Stimulated activated CD8-positive, alpha-beta memory T cell treated with anti-CD3 and anti-CD28 coated beads, Interleukin-2, amount 100 ng/mL, for 48 hours (primary cell): ENCODE measurements at places on chromosomes 7 and 10.
A peak's percentile ranks its signal among the peaks of the same experiment; 100 is the strongest.

DNA sequence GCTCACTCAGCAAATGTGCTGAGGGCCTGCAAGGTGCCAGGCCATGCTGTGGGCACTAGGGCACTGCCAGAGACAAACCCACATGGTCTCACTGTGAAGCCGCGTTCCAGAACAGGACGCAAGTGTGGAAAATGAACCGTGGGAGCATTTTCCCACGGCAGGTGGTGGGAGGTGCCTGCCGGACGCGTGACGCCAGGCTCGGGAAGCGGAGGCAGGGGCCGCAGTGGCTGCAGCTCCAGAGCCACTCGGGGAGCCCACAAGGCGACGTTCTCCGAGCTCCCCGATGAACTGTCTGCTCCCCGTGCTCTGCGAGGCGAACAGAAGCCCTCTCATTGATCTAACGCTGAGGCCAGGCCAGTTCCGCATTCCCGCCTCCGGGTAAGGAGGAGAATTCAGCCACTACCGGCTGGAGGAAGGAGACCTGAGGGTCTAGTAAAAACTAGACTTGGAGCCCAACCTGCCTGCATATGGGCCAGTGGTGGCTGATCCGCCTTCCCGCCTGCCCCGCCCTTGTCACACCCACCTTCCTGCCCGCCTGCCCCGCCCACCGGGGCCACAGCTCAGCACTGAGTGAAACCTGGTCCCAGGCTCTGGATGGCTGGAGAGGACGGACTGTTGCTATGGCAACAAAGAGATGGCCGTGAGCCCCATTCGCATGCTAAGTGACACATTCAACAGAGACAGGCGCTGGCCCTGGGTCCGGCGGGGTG lies 13.1 kb downstream of the ADGRA1 start:
- no peak for DNase-seq

- peak; percentile 8 for DNase-seq
These were observed 651 bp upstream of the SKAP2 start for GRCh38 chr7:26865094-26865388.

DNA sequence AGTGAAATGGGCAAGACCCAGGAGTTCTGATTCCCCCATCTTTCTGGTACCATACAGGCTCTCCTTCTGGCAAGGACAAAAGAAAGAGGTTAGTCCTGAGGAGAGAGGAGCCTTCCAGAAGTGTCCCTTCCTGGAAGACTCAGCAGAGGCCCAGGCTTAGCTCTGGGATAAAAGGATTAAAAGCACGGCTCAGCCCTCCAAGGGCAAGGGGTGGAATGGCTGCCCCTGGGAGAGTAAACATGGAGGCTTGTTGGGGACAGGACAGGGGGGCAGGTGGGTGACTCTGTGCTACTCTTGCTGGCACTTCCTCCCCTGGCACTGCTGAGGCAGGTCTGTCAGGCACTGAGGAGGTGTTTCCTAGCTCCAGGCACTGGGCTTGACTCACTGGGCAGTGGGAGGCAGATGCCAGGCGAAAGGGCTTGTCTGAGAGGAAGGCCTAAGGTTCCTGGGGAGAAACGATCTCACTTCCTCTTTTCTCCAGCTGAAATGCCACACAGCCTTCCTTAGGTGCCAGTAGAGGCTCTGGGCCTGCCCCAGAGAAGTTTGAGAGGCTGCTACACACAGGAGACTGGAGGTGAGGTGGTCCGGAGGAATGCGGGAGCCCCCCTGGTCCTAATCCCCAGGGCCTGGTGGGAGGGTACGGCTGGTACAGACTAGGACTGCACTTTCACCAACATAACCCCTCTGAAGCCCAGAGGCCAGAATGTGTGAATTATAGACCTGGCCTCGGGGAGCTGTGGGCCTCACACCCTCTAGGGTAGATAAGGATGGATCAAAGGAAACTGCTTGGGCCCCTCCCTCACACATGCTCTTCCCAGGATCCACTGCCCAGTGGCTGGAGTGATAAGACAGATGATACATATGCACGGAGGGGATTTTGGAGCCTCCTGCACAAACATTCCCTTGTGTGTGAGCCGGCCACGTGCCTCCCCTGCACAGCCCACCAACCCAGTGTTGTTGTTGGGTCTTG lies 63.2 kb upstream of the PODXL start:
- DNase-seq, result no peak

DNA sequence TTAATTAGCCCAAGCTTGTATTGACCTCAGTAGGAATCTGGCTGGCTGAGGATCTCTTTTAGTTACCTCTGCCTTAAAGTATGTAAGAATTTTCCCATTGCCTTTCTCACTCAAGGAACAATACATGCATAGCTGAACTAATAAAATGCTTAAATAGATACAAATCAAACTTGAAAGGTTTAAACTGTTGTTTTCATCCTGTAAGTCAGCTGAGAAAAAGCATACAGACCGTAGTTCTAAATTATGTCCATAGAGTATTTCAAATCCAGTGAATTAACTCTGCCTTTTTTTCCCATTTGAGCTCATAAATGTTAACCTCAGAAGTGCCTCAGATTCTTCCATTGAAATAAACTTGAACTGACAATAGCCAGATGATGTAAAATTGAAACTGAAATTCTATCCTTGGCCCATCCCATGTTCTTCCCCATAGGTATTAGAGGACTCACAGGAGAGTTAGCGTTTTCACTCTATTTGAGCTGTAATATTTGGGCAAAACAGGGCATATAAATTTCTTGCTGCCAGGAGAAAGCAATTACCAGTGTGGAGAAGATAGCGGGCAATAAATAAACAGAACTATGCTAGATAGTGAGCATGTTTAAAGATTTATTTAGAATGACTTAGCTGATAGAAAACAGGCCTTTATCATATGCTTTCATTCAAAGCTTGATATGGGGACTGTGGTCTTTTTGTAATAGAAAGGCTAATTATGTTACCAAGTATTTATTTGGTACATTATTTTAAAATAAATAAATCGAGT lies 163.7 kb downstream of the WNT2 start:
- no peak for DNase-seq

DNA sequence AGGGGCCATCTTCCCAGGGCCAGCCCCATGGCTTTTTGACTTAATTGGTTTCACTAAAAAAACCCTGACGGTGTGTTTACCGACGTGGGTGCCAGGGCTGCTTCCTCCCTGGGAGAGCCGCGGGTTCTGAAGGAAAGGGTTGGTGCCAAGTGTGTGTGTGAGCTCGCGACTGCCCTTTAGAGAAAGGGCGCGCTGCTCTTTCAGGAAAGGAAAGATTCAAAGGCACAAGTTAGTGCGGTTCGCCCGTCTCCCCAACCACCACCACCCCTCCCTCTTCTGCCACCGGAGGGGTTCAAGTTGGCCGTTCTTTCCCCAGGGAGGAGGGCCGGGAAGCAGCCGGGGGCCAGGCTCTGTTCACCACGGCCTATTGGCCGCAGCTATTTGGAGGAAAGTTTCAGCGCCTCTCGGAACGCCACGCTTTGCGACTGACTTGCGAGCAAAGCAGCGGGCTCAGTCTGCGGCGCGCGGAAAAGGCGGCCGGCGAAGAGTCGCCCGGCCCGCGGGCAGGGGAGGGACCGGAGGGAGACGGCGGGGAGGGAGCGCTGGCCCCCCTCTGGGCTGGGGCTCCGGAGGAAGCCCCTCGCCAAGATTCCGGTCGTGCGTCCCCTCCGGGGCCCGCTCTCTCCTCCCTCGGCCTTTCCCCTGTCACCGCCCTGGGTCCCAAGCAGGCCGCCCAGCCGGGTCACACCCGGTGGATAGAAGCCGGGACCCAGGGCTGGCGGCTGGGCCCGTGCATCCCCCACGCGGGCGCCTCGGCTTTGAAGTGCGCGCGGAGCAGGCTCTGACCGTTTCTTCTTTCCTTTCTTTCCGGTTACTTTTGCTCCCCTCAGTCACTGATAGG lies 165.9 kb upstream of the PPP1R3A start:
- DNase-seq, result no peak

DNA sequence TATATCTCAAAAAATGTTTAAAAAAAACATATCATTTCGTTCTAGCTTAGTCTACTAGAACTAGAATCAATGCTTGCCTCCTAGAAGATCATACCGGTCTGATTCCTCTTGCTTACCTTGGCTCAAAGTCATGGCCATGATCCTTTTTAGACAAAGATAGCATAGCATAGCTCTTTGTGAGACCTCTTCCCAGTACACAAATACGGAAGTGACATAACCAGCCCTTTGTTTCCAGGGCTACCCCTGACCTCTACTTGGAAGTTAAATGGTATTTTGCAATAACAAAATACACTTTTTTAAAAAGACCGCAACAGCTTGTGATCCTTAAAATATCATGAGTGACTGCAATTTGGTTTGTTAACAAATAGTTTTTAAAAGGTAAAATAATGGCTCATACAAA lies 130.7 kb upstream of the NOBOX start:
- DNase-seq, result no peak

DNA sequence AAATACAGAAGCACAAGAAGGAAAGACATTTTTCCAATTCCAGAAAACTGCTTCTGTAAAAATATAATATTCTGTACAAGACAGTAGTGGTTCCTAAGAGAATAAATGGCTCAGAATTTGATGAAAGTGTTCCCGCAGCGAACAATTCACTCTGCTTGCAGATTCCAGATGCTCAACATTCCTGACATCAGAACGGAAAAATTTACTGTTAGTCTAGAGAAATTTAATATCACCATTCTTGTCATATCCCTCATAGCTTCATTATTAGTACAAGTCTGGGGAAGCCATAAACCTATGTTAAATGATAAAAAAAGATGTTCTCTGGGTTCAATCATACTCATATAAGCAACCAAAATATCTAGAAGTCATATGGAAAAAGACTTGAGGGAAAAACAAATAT lies 83.6 kb downstream of the MPP7 start:
- no peak for DNase-seq

DNA sequence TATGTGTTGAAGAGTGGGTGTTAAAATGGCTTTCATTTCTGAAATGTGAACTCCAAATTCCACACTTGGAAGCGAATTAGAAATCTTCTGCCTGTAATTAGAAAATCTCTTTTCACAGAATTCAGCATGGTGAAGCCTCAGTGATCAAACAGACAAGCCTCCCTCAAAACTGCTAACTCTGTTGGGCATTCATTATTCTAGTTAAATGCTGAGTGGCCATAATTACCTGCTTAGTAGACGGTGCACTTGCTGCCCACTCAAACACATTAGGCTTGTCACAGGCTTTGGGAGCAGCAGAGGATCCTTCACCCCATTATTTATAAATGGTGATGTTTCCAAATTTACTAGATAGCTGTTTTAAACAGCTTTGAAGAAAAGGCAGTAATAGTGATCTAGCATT lies 177.2 kb upstream of the PCLO start:
- no peak for DNase-seq

- no peak for DNase-seq
These were observed 110.6 kb upstream of the COL1A2 start for GRCh38 chr7:94284104-94284503.

DNA sequence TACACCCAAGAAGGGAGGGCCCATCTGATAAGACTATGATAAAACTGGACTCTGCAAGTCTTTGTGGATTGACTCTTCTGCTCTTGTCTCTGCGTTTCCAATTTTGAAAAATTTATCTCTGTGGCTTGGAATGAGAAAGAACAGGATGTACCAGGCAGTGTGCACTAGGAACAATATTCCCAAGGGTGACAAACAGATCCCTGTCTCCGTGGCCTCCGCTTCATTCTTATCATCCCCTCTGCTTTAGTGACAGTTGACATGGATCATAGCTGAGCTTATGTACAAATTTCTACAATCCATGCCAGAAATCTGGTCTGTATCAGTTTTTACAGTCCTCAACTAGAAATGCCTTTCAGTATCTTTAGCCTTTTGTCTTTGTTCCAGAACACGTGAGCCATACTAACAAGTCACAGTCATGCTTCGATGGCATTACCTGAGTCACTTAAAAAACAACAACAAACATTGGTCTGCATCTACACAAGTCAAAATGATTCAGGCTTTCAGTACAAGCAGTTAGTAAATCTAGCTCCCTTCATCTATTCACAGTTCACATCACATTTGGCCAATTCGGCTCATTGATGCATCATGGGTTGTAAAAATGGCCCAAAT lies 393.6 kb upstream of the CELF2 start:
- no peak for DNase-seq

DNA sequence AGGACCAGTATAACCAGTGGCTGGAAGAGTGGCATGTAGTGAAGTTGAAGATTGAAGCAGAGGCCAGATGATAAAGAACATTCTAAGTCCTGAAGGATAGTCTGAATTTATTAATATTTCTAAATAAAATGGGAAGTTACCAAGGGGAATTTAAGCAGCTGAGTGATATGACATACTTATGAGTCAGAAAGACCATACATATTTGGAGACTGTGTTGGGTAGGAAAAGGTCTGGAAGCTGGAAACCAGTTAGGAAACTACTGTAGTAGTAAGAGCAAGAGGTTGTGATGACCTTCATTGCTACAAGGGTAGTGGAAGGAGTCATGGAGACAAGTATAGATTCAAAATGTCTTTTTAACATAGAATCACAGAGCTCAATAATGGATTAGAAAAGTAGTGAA lies 752.3 kb downstream of the SUGCT start:
- DNase-seq, result no peak

- DNase-seq, result no peak
These were observed 27.1 kb upstream of the SLC35B4 start for GRCh38 chr7:134343796-134344195.

DNA sequence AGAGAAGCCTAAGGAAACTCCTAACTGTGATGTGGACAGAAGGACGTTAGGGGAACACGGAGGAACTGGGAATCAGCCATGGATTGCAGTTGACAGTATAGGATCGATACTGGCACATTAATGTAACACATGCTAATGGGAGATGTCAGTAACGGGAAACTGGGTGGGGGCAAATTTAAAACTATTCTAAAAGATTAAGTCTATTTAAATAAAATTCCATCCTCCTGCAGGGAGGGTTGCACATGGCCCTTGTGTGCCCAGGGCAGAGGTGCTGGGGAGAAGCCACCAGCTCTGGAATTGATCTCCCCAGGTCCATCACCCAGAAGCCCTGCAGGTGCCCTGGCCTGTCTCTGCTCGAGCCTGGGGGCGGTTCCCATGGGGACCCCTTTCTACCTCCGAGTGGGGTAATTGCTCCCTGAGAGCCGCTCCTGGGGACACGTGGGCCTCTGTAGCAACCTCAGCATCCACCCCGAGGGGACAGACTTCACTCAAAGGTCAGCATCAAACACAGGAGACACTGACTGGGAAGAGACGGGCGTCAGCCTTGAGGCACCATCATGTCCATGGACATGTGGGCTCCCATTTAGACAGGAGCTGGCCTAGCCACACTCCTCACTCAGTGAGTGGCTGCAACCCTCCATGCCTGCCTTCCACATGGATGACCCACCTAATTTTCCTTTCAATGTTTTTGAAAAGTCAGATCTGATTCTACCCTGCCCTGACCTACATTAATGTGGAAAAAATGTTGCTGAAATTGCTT lies 21.1 kb downstream of the SCART1 start:
- DNase-seq, result no peak

DNA sequence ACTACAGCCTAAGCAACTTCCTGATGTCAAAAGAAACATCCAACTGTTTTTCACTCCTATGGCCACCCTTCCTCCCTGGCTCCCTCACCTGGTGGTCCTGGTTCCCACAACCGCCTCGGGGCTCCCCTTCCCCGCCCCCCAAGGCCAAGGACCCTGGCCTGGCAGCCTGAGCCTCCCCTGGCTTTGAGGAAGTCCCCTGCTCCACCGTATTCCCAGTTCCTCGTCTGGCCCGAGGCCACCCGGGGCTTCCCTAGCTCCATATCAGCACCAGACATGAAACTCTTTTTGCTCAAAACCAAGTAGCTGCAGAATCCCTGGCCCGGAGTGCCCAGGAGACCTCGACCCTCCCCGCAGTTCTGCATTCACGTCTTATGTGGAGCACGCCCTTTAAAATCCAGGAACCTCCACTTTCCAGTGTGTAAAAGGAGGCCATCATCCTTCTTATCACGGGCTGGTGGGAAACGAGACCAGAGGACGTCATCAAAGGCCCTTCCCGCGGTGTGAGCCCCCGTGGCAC lies 82.9 kb downstream of the PRKAG2 start:
- DNase-seq, result no peak
